ENCODE measurements at places on chromosomes 7 and 10.

DNA sequence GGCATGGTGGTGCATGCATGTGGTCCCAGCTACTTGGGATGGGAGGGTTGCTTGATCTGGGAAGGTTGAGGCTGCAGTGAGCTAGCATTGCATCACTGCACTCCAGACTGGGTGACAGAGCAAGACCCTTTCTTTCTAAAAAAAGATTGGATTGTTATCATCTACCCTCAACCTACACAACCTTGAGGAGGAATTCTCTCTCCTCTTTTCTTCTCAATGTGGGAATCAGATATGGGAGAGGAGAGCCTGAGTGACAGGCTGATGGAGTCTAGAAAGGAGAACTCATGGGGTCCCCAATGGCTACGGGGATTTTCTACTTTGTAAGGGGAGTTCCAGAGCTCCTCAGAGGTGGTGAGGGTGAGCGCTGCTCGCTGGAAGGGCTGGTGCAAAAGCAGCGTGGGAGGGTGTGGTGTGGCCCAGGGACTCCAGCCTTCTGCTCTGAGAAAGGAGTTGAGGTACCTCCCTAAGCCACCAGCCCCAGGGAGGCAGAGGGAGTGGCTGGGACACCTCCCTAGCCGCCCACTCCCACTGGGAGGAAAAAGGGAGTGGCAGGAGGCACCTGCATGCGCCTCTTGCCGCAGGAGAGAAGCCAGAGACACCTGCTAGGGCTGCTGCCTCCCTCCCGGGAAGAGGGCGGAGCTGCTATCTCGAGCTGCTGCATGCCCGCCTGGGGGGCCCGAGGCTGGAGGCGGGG is 48.4 kb downstream of the GATA3 start:
- DNase-seq: peak; percentile 17

- DNase-seq: no peak
Observed at GRCh38 chr7:88155756-88156155, 64.1 kb downstream of the SRI start.

DNA sequence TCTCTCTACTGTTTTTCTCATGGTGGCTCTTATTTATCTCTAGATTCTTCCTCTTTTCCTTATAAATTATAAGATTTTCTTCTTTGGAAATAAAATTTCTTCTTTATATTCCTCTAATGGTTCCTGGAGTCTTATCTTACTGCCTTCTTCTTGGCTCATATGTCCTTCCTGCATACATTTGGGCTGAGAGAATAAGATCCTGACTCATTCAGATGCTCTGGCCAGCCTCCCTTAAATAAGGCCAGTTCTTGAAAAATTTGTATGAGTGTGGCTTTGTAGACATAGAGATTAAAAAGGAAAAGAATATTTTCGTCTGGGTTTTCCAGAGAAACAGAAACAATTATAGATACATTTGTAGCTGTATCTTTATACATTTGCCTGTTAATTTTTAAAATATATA is 411.3 kb downstream of the KIF20B start:
- DNase-seq: no peak

GRCh38 chr7:44673324-44673723 is 66.9 kb downstream of the OGDH start:
- no peak for DNase-seq

DNA sequence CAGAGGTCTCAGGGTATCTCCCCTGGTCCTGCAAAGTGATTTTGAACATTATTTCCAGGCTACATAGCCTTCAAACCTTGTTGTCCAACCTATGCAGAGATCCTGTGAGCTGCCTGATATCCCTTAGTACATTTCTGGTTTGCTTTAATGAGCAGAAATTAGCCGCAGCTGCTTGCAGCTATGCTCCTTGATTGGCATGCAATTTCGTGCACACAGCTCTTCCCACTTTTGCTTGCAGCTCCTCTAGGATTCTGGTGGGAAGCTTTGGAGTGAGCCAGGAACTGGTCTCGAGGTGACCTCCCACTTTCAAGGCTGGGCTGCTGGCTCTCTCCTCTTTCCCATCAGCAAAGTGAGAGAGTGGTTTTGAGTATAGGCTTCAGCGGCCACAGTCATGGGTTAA is 45.8 kb downstream of the OAT start:
- no peak for DNase-seq
